Activated CD4-positive, alpha-beta T cell treated with anti-CD3 and anti-CD28 coated beads, Interleukin-2, amount 50 U/mL, for 24 hours (primary cell): ENCODE measurements at places on chromosomes 4 and X.

- DNase-seq, result no peak
These were observed 263.6 kb downstream of the PTTG2 start for GRCh38 chr4:38223782-38224236.

GRCh38 chr4:81883530-81884450 is 412.1 kb upstream of the RASGEF1B start:
- DNase-seq, result no peak

GRCh38 chr4:145347684-145348083 is 134.0 kb upstream of the SMAD1 start:
- DNase-seq, result no peak

- DNase-seq, result no peak
These were observed at the start of the genes CSAG1 and MAGEA12 for GRCh38 chrX:152733261-152733975. Gene CSAG1, minus strand, starts transcription at chrX:152733721. Its CDS starts 1,261 bp downstream, at chrX:152732460. Gene MAGEA12, plus strand, starts transcription at chrX:152733757. Its CDS starts 2,405 bp downstream, at chrX:152736162.

GRCh38 chr4:11765849-11766453 is 337.3 kb upstream of the HS3ST1 start:
- no peak for DNase-seq

DNA sequence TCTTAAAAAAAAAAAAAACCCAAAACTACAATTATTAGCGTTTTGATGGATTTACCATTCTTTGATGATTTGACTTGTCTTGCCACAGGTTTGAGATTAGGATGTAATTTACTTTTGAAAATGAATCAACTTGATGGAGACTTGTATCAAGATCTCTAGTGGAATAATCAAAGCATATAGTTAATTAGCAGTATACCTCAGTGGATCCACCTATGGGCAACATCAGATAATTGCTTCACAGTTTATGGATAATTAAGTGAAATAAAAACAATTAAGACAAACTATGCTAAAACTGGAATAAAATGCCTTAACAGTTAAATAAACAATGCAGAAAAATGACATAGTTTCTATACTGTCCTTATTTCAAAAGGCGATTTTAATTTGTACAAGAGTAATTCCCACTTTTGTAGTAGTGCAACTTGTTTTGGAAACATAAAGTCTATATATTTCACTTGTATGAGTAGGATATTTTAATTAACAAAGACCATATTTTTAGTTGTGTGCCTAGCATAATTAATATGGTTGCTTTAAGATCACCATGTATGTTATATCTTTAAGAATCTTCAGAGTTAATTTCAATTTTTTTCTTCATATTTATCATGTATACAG is 4.2 kb downstream of the CPEB2 start:
- no peak for DNase-seq
